DMS53 (cell line): ENCODE measurements at places on chromosomes 2 and 18.
A peak's percentile ranks its signal among the peaks of the same experiment; 100 is the strongest.

- no peak for DNase-seq
Observed at GRCh38 chr2:29275186-29275585, 160.0 kb downstream of the CLIP4 start.

GRCh38 chr2:105114551-105114950 is 76.7 kb downstream of the MRPS9 start:
- DNase-seq: peak; percentile 83

DNA sequence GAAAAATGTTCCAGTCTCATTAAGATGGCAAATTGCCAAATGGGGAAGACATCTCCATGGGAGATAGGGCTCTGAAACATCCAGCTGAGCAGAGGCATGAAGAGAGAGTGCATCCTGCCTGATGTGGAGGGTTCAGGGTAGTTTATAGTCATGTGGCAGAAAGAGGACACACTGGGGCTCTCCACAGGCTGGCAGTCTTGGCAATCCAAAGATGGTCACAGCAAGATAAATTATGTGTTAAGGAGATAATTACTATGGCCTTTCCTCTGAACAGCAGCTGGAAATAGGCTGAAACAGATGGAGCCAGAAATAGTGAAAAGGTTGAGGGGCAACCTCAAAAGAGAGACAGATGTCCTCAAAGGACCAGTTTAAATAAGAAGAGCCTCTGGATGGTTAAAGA is 97.2 kb downstream of the DCC start:
- no peak for DNase-seq

- DNase-seq: no peak
Observed at GRCh38 chr18:58787536-58788149, 77.0 kb upstream of the ZNF532 start.

DNA sequence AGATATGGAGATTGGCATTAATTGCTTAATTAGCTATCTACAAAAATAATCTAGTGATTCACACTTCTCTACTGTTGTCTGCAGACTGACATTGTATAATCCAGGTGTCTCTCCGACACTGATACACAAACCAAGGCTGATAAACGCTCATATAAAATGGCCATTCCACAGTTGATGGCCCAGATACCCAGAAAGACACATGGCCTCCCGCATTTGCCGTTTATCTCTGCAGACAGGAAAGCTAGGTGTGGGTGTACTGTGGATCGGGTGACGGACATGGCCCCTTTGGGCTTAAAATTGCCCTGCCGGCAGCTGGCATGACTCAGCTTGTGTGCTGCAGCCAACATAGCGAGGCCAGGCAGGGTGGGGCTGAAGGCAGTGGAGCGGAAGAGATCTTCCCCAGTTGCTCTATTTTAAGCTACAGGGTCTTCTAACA is 18.5 kb downstream of the PMAIP1 start:
- DNase-seq: peak; percentile 95

GRCh38 chr2:20012282-20013125 is at the start of gene MATN3:
Gene MATN3, minus strand, starts transcription at chr2:20012668. Its CDS starts 37 bp downstream, at chr2:20012631.
- DNase-seq: peak; percentile 59

DNA sequence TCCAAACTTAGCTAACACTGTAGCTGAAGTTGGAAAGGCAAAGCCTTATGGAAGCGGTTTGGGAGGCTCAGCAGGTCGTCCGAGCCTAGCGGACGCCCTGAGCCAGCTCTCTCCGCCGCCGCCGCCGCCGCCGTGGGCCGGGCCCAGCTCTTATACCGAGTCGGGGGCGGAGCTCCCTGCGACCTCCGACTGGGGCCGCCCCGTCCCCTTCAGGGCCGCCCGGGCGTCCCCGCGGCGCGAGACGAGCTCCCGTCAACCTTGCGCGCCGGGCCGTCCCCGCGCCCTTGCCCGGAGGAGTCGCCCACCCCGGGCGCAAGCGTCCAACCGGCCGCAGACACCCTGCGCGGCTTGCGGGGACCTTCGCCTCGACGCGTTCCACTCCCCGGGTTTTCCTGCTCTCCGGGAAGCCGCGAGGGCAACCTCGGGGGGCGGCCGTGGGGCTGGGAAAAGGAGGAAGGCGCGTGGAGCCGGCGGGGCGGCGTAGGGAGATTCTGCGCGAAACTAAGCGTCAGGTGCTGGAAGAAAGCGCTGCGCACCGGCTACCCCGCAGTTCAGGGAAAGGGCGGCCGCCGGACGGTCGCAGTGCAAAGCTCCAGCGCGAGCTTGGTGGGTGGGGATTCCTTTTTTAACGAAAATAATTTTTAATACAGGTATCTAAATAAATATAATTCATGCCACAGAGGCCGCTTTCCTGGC is at the start of gene SLC40A1:
Gene SLC40A1, minus strand, starts transcription at position 129 of the 696 bp plus-strand sequence. CDS start 326 bp downstream, outside the sequence.
- DNase-seq: peak; percentile 94

DNA sequence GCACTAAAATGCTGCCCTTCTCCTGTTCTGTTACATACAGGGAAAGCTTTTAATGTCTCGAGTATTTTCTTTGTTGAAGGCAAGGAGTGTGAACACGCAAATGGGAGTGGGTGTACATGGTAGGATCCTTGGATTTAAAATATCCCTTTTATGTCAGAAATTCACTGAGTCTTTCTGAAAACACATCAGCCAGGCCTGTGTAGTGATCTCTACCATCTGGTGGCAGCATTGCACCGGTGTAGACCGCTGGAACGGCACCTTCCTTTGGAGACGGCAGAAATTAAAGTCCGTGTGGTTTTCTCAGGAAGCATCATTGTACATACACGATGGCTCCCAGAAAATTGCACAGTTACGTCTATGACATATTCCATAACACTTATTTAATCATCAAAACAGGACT is 515.8 kb downstream of the GALR1 start:
- peak; percentile 76 for DNase-seq

GRCh38 chr18:58545338-58546296 is 83.3 kb downstream of the ALPK2 start:
- DNase-seq: no peak

DNA sequence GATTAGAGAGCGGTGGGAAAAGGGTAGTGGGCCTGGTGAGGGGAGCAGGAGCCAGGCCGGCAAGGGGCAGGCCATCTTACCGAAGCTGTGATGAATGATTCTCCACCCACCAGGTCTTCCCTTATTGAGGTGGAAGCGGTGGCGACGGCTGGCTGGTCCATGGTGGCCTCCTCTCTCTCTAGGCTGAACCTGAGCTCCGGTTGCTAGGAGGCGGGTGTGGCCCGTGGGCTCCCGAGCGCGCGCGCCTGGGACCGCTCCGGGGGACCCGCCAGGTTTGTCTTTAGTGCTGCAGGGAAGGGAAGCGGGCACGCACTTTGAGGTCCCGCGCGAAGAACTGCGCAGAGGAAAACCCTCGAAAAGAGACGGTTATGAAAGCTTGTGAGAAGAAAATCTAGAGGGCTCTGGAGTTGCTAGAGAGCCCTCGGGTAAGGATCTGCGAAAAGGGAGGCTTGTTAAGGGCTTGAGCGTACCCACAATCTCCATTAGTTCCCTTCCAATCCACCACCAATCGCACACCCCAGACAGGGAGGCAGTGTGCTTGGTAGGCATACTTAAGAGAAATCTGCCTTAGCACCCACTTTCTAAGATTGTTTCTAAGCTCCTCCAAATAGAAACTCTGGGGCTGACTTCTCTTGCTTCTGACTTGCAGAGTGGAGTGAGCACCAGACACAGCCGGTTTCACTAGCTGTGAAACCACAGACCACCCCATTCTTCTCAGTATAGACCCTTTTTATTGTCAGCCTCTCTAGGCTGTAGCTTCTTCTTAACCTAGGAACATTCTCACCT is at the start of gene STPG4:
Gene STPG4, minus strand, starts transcription at position 218 of the 786 bp plus-strand sequence. Its CDS starts 57 bp downstream, at position 161.
- DNase-seq: no peak

- no peak for DNase-seq
Observed at GRCh38 chr2:72180351-72180750, 32.7 kb upstream of the CYP26B1 start.

DNA sequence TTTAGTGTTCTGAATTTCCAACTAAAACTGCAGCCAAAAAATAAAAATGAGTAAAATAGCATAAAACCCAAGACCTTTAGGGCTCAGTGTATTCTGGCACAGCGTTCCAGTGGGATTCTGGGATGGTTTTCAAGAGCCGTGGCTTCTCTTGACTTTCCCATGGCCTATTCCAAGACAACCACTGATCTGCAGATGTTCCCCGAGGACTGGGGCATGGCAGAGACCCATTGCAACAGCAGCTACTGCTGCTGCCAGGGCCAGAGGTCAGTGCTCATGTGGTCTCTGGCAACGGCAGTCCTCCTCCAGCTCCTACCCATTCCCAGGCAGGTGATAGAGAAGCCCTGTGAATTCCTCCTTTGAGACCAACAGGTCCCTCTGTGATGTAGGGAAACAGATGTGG is 26.8 kb downstream of the TNP1 start:
- no peak for DNase-seq

- DNase-seq: no peak
Observed at GRCh38 chr18:37297106-37297505, 268.5 kb downstream of the CELF4 start.

GRCh38 chr2:29213888-29214291 is 98.7 kb downstream of the CLIP4 start:
- peak; percentile 13 for DNase-seq

GRCh38 chr2:66434679-66435548 is at the start of gene MEIS1:
Gene MEIS1, plus strand, starts transcription at chr2:66435125. Its CDS starts 732 bp downstream, at chr2:66435857.
- peak; percentile 97 for DNase-seq

DNA sequence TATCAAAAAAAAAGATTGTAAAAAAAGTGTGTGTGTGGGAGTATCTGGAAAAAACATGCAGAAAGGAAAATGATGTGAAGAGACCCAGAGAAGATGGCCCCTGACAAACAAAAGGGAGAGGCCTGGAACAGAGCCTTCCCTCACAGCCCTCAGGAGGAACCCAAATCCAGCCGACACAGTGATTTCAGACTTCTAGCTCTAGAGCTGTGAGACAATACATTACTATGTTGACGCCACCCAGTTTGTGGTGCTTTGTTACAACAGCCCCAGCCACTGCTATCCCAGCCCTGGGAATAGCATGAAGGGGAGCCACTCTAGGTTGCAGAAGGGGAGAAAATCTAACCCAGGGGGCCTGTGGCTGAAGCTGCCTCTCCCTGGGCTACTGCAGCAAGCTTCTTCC is 59.0 kb upstream of the ZBTB7C start:
- DNase-seq: no peak

DNA sequence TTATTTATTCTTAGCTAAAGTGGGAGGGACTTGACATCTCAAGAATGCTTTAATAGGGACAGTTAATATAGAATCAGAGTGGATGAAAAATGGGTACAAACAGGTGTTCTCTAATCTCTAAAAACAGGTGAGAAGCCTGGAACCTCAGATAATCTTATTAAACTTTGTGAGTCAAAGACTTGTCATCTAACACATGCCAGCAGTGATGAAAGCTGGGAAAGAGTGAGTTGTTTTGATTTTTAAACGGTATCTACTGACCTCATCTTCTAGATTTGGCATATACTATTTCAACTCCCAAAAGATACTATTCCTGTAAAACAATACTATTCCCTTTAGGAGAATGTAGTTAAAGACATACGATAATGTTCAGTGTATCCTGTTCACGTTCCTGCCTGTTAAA is 103.4 kb downstream of the CCDC141 start:
- DNase-seq: no peak

DNA sequence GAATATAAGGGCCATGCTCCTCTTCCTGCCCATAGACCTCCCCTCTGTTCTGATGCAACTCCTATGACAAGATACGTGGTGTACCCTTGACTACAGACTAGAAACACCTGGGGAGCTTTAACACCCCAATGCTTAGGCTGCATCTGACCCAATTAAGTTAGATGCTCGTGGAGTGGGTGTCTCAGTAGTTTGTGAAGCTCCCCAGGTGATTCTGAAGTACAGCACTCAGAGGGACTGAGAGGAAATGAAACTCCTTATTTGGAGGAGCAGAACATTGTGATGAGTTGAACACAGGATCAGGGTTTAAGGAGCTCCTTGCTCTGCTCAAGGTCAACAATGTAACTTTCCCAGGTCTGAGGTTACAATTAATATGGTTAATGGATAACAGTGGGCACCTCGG is 80.3 kb upstream of the TTC39C start:
- DNase-seq: no peak

DNA sequence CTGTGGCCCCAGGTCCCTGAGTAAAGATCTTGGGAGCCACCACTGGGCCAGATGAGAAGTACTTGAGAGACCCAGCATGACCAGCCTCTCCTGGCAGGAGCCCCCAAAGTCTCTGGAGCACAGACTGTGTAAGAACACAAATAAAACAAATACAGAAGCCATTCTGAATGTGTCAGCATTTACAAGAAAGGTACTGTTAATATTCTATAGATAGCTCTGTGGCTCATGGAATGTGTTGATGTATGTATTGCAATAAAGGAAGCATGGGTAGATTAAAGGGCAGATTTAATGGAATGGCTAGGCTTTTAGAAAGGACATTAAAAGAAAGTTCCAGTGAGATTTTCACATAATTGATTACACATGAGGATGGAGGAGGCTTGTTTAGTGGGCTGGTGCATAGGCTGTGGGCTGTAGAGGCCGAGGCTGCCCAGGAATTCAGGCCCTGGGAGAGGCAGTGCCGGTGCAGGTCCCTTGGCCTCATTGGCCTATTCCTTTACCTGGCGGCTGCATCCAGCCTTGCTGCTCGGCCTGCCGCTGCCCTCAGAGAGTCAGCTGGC is 127.7 kb upstream of the DLX2 start:
- DNase-seq: no peak

DNA sequence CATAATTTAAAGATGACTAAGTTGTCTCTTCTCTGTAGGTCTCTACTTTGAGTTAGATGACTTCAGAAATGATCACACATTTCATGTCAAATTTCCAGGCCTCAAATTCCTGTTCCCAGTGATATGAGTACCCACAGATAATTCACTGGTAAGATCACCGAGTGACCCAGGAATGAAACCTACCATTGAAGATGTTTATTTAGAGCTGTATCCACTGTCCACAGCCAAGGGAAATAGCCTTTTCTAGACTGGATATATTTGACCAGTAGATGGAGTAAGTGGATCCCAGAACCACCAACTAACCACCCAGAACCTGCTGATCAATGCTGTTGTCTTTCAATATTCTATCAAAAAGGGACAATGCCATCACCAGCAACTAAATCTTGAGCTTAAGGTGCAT is 238.8 kb downstream of the SLC8A1 start:
- DNase-seq: peak; percentile 50

DNA sequence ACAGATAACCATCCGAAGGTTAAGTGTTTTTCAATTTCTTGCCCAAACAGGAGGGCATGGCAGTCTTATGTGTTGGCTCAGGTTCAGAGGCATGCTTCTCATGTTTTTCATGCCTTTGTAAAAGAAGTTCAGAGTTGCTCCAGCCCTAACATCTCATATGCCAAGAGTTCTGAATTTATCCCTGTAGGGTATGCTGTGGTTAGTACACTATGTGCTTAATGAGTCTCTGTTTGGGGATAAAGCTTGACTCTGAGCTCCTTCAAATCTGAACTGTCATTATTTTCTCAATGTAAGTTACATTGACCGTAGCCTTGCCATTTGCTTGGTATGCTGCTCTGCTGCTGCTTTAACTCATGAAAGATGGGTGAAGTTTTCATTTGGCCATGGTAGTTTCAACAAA is 67.9 kb upstream of the PNPT1 start:
- DNase-seq: no peak

- no peak for DNase-seq
Observed at GRCh38 chr2:240960971-240961876, 37.2 kb upstream of the SNED1 start.
